Stomach (tissue), 19 donors: ENCODE measurements at places on chromosomes 4 and X. TPM values are rescaled to one million over a fixed set of nuclear protein-coding genes. Genes with fewer than 3 reads are reported as not detected.

Gene SSX4B
- not detected for total RNA-seq

Gene XK
- total RNA-seq = 15.9 TPM

DNA sequence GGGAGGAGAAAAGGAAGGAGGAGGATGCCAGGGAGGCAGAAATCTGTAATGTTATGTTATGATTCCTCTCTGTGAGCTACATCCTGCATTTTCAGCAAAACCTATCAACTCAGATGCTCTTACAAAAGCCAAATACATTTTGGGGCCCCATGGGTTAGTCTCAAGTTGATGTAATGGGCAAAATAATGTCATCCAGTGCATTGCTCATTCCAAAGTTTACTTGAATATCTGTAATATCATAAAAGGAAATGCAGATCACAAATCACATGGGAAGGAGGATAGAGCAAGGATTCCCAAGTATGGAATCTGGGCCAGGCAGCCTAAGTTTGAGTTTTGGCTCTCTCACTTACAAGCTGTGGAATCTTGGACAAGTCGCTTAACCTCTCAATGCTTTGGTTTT, 74.9 kb upstream of the SOD3 start:
- no peaks in the 10 kb centered on the region for H3K4me1 ChIP-seq
- H3K27ac ChIP-seq = no peak overlapping the region
- DNase-seq = no peak
- no peaks in the 10 kb centered on the region for H3K36me3 ChIP-seq
- no peak overlapping the region for H3K4me3 ChIP-seq

DNA sequence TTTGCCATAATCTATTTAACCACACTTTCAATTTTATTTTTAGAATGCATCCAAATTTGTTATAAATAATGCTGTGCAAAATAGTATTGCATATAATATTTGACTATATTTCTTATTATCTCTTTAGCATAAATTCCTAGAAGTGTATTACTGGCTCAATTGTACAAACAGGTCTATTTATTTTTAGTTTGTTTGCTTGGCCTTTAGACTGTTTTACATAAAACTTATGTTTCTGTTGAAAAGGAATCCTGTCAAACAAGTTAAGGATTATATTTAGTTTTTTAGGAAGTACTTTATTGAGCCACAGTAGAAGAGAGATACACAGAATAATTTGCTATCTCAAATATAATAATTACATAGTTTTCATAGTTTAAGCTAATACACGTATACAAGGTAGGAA, 413.8 kb downstream of the GBA3 start:
- no peaks in the 10 kb centered on the region for H3K4me1 ChIP-seq
- H3K36me3 ChIP-seq = no peaks in the 10 kb centered on the region
- H3K27me3 ChIP-seq = no peaks in the 10 kb centered on the region
- H3K4me3 ChIP-seq = no peak overlapping the region
- DNase-seq = no peak

- no peak overlapping the region for H3K4me3 ChIP-seq
- no peak overlapping the region for H3K27ac ChIP-seq
- no peaks in the 10 kb centered on the region for H3K27me3 ChIP-seq
- no peaks in the 10 kb centered on the region for H3K4me1 ChIP-seq
- H3K36me3 ChIP-seq = no peaks in the 10 kb centered on the region
These were observed 52.7 kb upstream of the NEIL3 start for GRCh38 chr4:177256950-177257349.

- no peak overlapping the region for H3K4me3 ChIP-seq
- H3K27me3 ChIP-seq = no peaks in the 10 kb centered on the region
- H3K36me3 ChIP-seq = no peaks in the 10 kb centered on the region
- no peak for DNase-seq
- no peak overlapping the region for H3K27ac ChIP-seq
These were observed 128.9 kb downstream of the HS3ST1 start for GRCh38 chr4:11299836-11300235.

- no peaks in the 10 kb centered on the region for H3K4me1 ChIP-seq
- DNase-seq = no peak
- no peak overlapping the region for H3K27ac ChIP-seq
- H3K27me3 ChIP-seq = no peaks in the 10 kb centered on the region
These were observed 75.5 kb upstream of the TLR3 start for GRCh38 chr4:185993328-185993973.

DNA sequence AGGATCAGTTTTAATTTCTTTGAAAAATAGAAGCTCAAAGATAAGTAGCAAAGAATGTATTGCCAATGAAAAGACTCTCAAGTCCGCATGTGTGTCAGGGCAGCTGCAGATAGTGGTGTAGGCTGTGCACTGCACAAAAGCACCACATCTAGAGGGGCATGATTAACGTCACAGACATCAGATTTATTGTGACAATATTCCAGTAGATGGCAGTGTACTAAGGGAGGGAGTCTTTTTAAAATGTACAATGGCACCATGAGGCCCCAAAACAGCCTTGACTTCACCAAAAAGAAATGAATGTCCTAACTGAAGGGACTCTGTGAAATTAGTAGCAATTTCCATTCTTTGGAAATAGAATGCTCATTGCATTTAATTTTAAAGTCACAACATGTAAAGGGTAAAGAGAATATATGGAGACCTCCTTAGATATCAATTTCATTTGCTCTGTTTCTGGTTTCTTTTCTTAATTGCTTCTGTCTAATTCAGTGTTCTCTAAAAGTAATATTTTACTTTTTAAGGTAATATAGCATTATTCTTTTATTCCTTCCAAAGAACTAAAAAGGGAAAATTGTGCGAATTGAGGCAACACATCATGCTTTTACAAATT, 98.4 kb downstream of the ZNF827 start:
- H3K4me3 ChIP-seq = no peak overlapping the region
- no peak overlapping the region for H3K27ac ChIP-seq
- H3K36me3 ChIP-seq = peaks cover 24% of the 10 kb centered on the region
- DNase-seq = no peak

DNA sequence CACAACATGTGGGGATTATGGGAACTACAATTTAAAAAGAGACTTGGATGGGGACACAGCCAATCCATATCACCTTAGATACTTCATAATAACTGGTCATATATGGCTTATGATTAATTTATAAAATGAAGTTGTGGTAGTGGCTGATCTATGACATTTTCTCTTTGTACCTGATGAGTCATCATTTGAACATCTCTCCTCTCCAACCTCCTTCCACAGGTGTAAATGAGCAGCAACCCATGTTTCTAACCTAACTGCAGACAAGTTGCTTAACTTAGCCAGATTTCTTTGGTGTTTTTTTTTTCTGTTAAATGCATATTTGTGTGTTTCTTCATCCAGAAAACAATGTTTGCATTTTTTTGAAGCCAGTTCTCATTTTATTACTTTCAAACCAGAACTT, 42.6 kb downstream of the SPANXA2 start:
- H3K27ac ChIP-seq = no peak overlapping the region
- H3K27me3 ChIP-seq = no peaks in the 10 kb centered on the region
- no peak for DNase-seq
- no peaks in the 10 kb centered on the region for H3K36me3 ChIP-seq
